ENCODE measurements at places on chromosomes 2 and 18.

DNA sequence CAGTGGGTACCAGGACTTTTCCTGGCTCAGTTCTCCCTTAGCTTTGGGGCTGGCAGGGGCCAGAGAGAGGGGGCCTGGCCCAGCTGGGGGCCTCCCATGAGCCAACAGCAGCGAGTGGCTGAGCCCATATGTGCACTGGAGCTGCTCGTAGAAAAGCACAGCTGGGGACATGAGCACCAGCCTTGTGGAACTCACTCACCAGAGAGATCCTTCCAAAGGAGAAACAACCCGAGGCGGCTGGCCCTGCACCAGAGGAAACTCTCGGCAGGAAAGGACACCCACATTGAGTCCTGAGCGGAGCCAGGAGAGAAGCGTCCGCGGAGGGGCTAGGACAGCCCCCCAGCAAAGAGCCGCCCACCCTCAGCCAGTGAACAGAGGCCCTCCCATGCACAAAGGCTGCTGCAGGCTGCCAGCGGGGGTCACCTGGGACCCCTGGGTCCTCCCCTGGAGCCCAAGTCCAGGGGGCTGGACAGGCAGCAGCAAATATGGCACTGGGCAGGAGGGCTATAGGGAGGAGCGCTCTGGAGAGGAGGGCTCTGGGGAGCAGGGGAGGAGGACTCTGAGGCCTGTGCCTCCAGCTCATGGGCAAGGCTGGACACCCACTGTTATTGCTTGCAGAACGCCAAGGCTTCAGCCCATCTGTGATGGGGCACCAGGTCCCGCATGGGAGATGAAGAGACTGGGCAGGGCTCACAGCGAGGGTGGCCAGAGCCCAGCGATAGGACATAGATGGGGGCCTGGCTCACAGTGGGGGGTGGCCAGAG is 42.1 kb upstream of the SNED1 start:
- no peak for DNase-seq

DNA sequence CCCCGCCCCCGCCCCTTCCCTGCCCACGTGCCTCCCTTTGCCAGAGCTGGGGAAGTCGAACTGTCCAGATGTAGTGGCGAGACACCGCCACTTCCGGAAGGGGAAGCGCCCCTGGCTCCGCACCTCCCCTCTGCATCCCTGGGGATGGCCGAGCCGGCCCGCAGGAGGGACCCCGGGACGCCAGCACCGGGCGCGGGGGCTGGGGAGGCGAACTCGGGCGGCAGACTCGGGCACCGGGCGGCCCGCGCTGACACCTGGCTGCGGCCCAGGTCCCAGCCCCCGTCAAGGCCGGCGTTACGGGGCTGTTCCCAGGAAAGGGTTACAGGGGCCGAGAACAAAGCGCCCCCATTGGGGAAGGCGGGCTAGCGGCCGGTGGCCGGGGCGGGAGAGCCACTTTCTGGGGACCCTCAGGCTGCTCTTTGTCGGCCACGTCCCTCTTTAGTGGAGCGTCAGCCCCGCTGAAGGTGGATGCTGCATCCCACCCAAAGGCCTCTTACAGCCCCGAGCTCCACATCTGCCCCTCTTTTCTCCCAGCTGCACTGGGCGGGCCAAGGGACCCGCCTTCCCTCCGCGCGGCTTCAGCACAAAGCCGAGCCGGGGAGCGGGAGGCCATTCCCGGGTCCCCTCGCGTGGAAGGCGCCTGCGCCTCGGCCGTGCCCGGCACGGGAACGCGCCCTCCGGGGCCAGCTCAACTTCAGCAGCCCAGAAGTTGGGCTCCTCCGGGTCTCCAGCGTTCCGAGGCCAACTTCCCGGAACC is 1.3 kb downstream of the SDC1 start:
- DNase-seq = no peak

GRCh38 chr18:25669741-25670140 is 317.8 kb upstream of the ZNF521 start:
- DNase-seq = no peak

DNA sequence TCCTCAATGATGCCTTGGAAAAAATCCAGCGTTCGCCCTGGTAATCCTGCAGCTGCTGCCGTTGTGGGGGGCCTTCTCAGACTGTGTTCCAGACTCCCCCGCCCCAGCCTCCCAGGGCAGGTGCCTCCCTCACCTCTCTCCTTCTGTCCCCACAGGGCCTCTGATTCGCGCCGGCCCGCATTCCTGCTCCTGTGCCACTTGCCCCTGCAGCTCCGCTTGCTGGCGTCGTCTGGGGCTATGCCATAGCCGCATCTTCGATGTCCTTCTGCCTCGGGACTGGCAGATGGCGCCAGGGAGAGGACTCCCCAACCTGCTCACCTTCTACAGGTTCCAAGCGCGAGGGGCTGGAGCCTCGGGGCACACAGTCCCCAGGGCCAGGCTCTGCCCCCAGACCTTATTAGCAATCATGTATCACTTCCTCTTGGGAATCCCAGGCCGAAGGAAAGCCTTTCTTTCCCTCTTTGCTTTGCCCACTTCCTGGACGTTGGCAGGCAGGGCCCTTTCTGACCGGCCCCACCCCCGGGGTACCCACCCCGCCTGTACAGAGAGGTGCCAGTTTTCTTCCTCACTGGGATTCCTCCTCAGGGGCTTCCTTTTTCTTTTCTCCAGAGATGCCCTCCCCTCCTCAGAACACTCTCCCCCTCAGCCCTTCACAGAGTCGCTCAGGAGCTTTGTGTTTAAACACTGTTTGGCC is 4.4 kb downstream of the SPATA3 start:
- DNase-seq = no peak

- no peak for DNase-seq
Observed at GRCh38 chr2:11457935-11458334, 8.0 kb downstream of the E2F6 start.

- no peak for DNase-seq
Observed at GRCh38 chr2:228556717-228557116, 375.2 kb upstream of the SPHKAP start.

DNA sequence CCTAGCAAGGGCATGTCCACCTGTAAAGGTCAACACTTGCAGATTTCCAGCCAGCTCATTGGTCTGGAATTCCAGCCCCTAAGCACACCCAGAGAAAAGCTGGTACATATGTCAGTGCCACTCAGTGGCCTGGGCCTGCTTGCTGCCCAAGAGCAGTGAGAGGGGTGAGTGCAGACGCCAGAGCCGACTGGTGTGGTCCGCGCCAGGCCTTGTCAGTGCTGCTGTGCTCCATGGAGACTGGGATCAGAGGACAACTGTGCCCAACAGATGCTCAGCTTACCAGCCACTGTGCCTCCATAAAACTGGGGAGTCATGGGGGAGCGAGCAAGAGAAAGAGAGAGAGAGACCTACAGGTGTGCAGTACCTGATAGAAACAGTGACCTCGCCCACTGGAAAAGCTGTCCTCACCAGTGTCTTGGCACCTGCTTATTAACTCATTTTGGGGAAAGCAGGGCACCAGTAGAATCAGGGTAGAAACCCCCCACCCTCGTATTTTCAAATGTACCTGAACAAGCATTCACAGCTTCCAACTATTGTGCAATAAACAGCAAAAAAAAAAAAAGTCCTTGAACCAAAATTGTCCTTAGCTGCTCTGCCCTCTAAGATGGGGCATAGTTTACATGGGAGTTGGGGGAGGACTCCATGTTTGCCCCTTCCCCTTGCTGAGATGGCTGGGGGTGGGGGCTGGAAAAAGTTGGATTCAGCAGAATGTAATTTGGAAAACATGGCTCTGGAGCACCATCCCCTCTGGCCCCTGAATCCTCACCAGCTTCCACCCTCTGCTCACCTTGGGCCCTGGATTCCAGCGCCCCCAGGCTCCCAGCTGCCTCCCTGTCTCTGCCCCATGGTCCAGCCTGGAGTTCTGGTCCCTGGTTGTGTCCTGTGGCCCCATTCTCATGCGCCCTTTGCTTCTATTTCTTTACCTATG is 1.4 kb upstream of the SP140L start:
- DNase-seq = no peak

- no peak for DNase-seq
Observed at GRCh38 chr2:11094021-11094810, 61.1 kb upstream of the SLC66A3 start.

DNA sequence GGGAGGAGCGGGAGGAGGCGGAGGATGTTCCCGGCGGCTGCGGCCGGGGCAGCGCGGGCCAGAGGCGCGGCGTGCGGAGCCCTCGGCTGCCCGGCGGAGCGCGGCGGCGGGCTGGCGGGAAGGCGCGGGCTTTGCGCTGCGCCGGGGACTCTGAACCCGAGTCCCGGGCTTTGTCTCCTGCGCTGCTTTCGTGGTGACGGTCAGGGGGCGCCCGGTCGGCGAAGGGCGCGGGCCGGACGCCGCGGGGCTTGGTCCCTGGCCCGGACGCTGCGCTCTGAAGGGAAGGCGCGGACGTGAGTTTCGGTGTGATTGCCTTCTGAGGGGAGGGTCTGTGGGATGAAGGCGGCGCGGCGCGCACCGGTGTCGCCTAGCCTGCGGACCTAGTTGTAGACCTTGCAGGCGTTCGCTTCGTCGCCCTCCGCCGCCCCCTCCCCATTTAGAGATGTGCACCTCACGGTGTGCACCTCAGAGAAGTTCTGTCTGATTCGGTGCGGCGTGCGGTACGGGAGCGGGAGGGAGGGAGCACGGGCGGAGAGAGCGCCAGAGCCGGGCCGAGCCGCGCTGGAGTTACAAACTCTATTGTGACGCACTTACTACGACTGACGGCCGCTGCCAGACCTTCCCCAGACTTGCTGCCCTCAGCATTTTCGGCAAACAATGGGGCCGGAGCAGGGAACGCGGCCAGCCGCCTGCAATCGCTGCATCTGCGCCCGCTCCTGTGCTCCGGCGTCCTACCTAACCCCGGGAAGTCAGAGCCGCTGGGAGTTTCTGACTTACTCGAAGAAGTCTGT is 2.1 kb downstream of the BCL2L11 start:
- DNase-seq = peak; percentile 28

DNA sequence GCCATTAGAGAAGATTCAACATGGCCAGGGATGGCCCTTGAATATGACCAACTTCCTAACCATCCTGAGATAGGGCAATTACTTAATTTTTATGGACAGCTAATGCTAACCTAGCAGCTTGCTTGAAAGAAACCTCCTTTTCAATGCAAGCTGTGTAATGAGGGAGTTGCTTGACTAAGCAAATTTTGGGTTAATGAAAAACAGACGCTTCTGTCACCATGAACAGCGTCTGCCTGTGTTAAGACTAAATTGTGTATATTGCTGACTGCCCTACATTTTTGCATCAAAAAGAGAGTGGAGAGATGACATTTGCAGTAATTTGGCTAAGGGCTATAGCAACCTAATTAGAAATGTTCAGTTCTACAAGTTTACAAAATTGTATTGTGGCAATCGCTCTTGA is 319.2 kb upstream of the LRATD1 start:
- no peak for DNase-seq

GRCh38 chr2:26534098-26534864 is 56.4 kb upstream of the OTOF start:
- DNase-seq = no peak

- no peak for DNase-seq
Observed at GRCh38 chr2:77161009-77161408, 361.2 kb downstream of the LRRTM4 start.

DNA sequence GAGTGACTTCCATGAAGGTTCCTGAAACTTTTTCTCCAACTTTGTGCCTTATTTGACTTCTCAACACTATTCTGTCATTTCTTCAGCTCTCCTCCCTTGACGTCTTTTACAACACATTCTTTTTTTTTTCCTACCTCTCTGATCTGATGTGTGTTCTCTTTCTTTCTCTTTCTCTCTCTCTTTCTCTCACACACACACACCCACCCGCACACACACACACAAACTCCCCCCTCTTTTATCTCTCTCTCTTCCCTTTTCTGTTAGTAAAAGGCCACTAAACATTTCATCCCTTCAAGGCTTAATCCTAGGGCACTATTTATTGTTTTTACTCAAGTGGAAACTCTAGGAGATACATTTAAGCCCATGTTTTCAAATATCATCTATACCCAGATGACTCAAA is 107.8 kb upstream of the CNTNAP5 start:
- DNase-seq = no peak

DNA sequence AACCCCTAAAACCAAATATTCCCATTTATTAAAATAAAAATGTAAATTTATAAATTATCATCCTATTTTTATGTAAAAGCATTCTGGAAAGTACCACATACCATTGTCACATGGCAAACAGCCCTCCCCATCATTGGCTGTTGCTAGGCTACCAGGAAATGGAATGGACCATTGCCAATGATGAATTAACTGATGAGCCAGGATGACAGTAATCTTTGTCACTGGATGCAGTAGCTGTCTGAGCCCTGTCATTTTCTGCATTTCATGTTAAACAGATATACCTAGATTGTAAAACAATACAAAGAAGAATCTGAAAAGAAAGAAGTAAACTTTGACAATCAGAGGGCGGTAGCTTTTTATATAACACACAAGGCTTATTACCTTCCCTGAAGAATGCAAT is 641.4 kb downstream of the BCL11A start:
- DNase-seq = no peak

GRCh38 chr2:2619995-2620394 is 288.9 kb upstream of the MYT1L start:
- DNase-seq = no peak

- DNase-seq = no peak
Observed at GRCh38 chr2:68317971-68318913, 1.5 kb downstream of the CNRIP1 start.

DNA sequence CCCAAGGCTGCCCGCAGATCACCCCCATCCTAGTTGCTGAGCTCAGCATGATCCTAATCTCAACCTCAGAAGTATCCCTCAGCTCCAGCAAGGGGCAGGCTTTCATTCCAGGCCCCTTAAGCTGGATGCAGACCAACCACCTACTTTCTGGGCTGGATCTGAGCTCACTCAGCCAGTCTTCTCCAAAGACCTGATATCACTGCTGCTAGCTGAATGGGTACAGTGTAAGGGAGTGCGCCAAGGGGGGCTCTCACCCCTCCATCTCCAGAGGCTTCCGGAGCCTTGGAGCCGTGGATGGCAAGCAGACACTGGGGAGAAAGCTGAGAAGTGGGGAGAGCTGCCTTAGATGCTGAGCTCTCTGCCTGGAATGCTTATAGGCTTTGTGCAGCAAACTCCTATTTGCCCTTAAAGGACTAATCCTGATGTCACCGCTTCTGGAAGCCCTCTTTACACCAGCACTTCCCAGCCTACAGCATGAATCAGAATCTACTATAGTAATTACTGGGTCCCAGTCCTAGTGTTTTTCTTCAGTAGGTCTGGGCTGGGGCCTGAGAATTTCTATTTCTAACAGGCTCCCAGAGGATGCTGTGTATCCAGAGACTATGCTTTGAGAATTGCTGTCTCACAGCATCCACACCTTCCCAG is 31.0 kb downstream of the GYPC start:
- DNase-seq = no peak

DNA sequence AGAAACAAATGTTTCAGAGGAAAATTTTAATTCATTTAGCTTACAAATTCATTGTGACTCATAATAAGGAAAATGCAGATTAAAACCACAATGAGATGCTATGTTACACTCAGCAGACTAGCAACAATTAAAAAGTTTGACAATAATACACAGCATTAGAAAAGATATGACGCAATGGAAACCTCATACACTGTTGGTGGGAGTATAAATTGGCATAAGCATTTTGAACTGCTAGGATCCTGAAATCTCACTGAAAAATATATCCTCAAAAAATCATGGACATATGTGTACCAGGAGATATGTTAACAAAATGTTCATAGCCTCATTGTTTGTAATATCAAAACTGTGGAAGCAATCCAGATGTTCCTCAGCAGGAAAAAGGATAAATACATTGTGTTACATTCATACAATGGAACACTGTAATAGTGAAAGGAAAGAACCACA is 13.7 kb downstream of the CALCRL start:
- no peak for DNase-seq

GRCh38 chr2:48545244-48545643 is 15.3 kb downstream of the STON1 start:
- DNase-seq = no peak

All from activated gamma-delta T cell (primary cell).